Fibroblast of the aortic adventitia (primary cell): ENCODE measurements at places on chromosomes 7 and 10. TPM values are rescaled to one million over a fixed set of nuclear protein-coding genes. Genes with fewer than 3 reads are reported as not detected.

GRCh38 chr7:66912195-66912594, 8.8 kb upstream of the TMEM248 start:
- no peak for DNase-seq

ADAM12 gene
- total RNA-seq, result 82.7 and 83.5 TPM in 2 replicates

GRCh38 chr7:44964384-44964830, 14.4 kb downstream of the MYO1G start:
- DNase-seq, result no peak

EVX1 gene
- total RNA-seq, result not detected in 2 replicates

- peak; percentile 97 for DNase-seq
Observed at GRCh38 chr7:158649279-158649678, 55.3 kb downstream of the NCAPG2 start.

DOCK4 gene
- total RNA-seq, result 7.6 and 25.9 TPM in 2 replicates

- no peak for DNase-seq
Observed at GRCh38 chr7:134546955-134547354, 2.0 kb upstream of the AKR1B15 start.

VENTX gene
- not detected in 2 replicates for total RNA-seq

DNA sequence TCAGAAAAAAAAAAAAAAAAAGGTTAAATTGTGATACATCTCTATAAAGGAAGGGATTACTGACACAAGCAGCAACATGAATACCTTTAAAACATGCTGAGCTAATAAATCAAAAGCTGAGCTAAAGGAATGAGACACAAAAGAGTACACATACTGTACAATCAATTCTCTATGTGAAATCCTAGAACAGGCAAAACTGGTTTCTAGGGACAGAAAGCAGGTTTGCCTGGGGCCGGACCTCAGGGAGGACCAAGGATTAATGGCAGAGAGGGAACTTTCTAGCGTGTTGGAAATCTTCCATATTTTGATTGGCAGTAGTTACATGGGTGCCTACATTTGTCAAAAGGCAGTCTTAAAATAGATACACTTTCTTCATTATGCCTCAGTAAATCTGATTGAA, 52.5 kb downstream of the KLRG2 start:
- DNase-seq, result no peak

DNA sequence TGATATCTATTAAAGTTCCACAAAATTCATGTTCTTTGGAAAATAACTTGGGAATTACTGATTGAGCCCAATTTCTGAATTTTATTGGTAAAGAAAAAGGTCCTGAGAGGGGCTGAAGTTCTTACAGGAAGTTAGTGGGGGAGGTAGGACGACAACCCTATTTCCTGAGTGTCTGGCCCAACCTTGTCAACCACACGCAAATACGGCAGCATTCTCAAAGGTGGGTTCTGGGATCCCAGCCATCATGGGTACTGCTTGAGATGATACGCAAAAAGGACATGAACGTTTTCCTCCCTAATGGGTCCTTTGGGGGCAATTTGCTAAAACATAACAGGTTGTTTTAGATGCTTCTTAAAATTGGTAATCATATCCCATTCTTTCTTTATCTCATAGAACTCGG, 2.7 kb upstream of the PDCD4 start:
- DNase-seq, result no peak

DNA sequence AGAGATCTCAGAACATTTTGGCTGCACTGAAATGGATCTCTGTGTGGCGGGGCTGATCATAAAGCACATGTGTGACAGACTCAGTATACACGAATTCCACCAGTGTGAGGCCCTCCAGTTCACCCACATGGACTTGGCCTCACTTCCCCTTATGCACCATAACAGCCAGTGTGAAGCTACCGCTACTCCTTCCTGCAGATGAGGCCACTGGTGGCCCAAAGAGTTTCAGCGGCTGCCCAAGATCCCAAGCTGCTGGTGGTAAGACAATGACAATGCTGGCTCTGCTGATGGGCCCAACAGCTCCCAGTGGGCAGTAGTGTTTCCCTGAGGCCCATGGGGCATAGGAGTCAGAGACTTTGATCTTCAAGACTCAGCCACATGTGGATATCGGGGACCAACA, 21.0 kb upstream of the C10orf71 start:
- no peak for DNase-seq

- no peak for DNase-seq
Observed at GRCh38 chr7:90239625-90240228, 5.2 kb upstream of the CFAP69 start.

GRCh38 chr7:2243458-2243857, 1.4 kb downstream of the NUDT1 start:
- DNase-seq, result no peak

GRCh38 chr7:816751-817671, 15.3 kb upstream of the SUN1 start:
- no peak for DNase-seq

- no peak for DNase-seq
Observed at GRCh38 chr10:43801626-43802025, 152.9 kb upstream of the ZNF32 start.

UPK3BL1 gene
- total RNA-seq, result 1.5 and 3.2 TPM in 2 replicates

- no peak for DNase-seq
Observed at GRCh38 chr7:117567781-117568180, 88.0 kb downstream of the CFTR start.

- DNase-seq, result no peak
Observed at GRCh38 chr10:114021154-114021553, 22.5 kb upstream of the ADRB1 start.

CALML5 gene
- total RNA-seq, result not detected in 2 replicates

GRCh38 chr10:48697091-48697490, 12.4 kb downstream of the WDFY4 start:
- no peak for DNase-seq

DNA sequence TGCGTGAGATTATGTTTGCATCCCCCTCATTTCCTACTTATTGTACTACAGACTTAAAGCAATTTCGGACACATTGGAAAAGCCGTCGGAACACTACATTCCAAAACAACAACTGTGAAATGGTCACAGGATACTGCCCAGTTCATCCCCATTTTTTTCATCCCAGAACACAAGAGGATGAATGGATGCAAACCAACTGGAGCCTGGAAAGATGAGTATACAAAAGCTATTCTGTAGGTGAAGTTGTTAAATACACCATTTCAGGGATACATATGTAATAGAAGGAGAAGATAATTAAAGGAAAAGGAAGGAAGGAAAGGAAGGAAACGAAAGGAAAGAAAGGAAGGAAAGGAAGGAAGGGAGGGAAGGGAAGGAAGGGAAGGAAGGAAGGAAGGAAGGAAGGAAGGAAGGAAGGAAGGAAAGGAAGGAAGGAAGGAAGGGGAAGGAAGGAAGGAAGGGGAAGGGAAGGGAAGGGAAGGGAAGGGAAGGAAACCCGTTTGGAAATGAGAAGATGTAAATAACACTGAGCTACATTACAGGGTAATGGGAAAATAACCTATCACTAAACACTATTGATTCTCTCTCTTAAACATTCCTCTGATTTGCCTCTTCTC, 48.6 kb upstream of the C7orf33 start:
- DNase-seq, result no peak

DNA sequence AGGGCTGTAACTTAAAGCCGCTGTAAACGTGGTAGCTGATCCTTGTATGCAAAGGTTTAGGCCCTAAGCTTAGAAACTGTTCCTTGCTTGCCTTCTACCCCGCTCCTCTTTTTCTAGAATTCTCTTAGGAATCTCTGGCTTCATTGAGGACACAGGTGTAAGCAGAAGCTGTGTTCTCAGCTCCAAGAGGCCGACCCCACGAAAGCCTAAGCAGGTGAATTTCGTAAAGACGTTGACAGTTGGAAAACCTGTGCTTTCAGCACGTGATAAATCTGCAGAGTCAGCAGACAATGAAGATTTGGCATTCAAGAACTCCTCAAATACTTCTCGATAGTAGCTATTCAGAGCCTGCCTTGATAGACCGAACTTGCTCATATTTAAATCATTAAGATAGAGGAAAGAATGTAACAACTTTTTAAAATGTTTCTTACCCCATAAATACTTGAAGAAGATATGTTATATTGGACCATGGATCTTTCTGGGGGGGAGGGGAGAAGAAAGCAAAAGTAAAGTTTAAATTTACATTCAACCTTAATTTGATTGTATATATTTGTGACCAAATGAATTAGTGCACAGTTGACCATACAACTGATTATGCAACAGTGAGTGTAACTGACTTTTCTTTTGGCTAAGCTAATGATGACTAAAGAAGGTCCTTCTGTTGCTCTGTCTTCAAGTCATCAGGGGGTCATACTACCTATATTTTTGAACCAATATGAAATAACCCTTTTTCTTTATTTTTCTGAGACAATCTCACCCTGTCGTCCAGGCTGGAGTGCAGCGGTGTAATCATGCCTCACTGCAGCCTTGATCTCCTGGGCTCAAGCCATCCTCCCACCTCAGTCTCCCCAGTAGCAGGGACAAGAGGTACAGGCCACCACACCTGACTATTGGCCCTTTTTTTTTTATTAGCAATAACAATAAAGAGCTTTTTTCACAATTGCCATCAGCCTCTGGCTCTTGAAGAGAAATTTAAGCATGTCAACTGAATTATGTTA, 1.2 kb upstream of the GDI2 start:
- peak; percentile 31 for DNase-seq

BMS1 gene
- 16.1 and 29.6 TPM in 2 replicates for total RNA-seq

- DNase-seq, result no peak
Observed at GRCh38 chr7:98881561-98882315, 3.4 kb downstream of the TRRAP start.

EPHA1 gene
- total RNA-seq, result not detected in 2 replicates

ALKBH4 gene
- 8.0 and 15.9 TPM in 2 replicates for total RNA-seq

DNA sequence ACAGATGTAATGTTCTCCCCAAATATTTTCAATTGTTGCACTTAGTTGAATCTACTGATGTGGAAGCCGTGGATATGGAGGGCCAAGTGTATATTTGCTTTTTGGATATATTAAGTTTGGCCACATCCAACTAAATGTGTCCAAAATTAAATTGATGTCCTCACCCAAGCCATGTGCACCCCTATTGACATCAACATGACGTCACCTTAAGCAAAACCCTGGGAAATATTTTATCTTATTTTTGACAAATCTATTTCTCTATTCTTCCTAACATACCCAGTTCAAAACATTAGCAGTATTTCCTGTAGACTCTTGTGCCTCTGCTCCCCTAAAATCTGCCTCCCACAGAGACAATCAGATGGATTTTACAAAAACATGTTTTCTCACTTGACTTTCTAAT, 652.5 kb downstream of the PCDH15 start:
- no peak for DNase-seq

PVRIG gene
- not detected in 2 replicates for total RNA-seq

ARHGAP19 gene
- total RNA-seq, result 9.8 and 10.8 TPM in 2 replicates

CPN1 gene
- not detected in 2 replicates for total RNA-seq

DNA sequence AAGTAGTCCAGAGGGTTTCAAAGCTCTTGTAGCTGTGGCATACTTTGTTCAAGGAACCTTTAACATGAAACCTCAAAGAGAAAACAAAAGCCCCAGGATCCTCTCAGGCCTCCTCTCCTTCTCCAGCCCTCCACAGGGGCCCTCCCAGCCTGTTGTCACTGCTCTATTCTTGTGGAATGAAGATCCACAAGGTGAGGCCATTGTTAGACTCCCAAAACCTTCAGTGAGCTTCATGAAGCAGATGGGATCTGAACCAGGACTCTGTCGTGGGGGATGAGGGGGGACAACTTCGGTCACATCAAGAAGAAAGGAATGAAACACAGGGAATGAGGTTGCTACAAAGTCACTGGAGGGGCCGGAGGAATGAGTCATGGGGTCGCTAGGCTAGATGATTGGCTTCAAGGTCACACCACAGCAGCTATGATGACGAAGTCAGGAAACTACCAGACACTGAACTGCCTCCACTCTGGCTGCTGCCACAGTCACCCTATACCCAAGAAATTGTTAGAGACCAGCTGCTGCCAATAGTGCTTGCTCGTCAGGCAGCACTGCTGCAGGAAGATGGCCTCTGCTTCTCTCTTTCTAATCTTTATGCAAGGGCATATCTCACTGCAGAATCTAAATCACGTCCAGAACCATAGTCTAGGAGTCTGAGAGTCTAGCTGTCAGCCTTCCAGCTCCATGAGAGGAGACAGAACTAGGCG, 208.8 kb downstream of the HIBADH start:
- peak; percentile 11 for DNase-seq

DNA sequence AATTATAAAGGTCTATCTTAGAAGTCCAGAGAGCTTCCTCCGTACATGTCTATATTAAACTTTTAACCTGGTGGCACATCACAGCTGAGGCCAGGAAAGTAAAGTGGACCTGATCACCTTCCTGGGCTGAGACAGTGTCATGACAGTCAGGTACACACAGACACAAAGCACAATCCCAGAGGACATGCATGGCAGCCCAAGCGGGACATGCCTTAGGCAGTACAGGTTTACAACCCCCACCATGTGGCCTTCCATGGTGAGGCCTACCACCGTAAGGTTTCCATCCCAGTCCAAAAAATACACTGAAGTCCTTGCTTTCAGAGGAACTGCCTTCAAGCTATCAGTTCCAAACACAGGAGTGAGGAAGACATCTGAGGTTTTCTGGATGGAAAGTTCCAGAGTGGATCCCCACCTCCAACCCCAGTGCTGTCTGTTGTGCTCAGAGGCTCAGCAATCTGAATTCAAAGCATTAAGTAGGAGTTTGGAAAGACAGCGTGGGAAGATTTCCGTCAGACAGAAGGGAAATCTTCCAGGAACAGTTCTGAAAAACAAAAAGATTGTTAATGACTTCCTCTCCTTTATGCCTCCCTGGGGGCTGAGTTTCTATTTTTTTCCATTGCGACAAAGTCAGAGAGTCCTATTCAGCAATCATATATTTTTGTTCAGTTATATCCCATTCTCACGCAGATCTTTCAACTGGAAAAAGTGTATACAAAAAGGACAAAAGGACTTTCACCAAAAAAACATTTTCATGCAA, 20.1 kb downstream of the IFIT3 start:
- no peak for DNase-seq

ANKRD61 gene
- total RNA-seq, result not detected in 2 replicates

NOD1 gene
- 7.5 and 14.8 TPM in 2 replicates for total RNA-seq

DNA sequence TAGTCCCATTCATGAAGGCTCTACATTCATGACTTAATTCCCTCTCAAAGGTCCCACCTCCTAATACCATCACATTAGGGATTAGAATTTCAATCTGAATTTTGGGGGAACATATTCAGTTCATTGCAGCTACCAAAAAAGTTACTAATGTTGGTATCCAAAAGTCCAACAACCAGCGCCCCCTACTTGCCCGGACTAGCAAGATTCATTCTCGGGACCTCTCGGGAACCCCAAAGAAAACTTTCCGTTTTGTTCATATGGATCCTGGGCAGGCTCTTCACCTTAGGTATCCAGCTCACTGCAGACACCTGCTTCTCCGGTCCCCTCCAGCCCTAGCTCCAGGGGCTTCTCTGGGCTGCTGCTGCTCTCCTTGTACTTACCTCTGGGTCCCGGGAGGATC, 8.9 kb upstream of the GRK5 start:
- DNase-seq, result no peak

GRCh38 chr7:25846722-25847121, 305.3 kb upstream of the NFE2L3 start:
- DNase-seq, result peak; percentile 98
